ENCODE measurements at places on chromosomes 11 and 22.
A peak's percentile ranks its signal among the peaks of the same experiment; 100 is the strongest.

DNA sequence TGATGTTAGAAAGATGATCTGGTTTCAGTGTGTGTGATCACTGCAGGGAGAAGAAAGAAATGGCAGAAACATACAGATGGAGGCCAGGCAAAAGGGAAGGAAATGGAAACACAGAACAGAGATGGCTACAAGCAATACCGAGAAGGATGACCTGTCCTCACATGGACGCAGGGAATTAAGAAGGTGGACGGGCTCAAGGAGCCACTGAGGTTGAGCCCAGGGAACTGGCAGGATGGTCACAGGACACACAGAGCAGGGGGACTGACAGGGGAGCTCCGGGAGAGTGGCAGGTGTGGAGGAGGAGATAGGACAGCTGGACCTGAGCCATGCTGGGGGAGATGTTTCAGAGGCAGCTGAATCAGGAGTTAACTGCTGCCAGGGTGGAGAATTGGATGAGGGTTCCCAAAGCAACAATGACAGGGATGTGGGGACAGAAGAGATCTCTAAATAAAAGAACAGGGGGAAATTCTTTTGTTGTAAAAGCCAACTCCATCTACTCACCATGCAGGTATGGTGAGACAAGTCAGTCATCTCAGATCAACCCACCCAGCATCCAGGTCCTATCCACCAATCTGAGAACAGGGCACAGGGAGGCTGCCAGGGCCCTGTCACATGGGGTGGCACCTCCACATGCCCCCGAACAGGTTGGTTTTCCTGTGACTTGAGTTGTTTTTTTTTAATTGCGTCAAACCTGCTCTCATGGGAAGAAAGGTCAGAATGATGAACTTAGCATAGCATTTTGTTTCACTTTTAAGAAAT lies 26.3 kb downstream of the KLHL22 start:
- no peak for DNase-seq

DNA sequence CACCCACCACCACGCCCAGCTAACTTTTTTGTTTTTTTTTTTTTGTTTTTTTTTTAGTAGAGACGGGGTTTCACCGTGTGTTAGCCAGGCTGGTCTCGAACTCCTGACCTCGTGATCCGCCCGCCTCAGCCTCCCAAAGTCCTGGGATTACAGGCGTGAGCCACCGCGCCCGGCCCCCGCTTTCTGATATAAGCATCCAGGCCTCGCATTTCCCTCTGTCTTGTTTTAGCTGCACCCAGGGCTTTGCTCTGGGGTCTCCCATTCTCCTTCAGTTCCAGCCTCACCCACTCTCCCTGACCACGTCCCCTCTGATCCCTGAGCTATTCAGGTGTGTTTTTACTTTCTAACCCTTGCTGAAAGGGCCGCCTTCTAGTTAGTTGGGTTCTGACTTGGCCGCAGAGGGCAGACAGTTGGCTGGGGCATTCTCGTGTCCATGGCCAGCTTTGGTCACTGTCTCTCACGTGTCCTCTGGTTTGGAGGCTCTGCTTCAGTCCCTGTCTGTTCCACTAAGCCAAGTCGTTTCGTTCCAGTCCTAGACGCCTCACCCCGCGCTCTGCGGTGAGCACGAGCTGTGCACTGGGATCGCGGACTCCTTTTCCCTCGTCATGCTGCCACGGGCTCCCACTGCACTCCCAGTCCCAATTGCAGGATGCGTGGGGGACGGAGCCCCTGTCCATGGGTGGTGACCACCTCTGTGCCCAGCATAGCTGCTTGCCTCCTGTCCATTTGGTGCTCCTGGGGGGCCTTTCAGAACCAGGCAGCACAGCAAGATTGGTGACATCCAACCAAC lies 6.0 kb upstream of the TNNT3 start:
- no peak for DNase-seq

DNA sequence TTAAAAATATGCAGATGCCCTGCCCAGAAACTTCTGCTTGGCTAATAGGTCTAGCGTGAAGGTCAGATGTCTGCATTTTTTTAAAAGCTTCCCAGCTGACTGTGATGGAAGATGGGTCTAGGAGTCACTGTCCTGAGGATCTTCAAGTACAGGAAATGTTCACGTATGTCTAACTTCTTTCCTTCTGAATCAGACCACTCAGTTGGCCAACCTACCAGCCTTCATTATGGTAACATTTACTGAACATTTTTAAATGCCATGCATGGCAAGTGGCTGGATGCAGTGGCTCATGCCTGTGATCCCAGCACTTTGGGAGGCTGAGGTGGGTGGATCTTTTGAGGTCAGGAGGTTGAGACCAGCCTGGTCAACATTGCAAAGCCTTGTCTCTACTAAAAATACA lies 1.1 kb upstream of the PRG2 start:
- DNase-seq = no peak

DNA sequence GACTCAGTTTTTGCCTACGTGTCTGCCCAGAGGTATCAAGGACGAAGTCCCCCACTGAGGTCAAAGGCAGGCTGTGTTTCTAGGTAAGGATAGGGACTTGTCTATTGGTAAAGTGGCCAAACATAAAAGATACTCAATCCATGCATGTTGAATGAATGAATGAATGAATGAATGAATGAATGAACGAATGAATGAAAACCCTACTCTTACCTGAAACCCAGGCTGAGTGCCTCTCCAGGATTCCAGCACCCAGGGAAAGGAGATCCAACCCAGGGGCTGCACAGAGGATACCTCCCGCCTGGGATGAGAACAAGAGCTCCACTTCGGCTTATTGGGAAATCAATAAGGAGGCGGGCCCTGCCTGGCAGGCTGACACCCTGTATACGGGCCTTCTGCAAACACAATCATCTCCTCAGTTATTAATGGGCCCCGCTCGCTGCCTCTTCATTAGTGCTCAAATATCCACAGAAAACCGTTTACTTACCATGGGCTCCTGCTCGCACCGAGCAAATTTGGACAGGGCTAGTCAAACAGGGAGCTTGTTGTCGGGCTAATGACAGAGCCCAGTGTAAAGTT lies 177.4 kb downstream of the BUD13 start:
- no peak for DNase-seq

GRCh38 chr11:63791495-63792167 lies 21.6 kb upstream of the SPINDOC start:
- DNase-seq = no peak

DNA sequence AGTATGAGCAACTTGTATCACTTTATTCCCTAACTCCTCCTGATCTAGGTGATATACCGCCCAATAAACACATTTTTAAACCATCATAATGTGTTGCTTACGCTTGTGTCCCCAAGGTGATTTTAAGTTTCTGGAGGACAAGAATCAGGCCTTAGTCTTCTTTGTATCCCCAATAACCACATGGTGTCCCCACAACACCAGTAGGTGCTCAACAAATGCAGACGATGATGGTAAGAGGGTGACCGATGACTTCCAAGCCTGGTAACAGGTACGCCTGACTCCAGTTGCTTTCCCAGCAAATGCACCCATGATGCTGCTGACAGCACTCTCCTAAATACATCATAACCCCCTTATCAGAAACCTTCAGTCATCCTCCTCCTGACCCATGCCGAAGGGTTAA lies 64.2 kb downstream of the EFCAB6 start:
- DNase-seq = no peak

DNA sequence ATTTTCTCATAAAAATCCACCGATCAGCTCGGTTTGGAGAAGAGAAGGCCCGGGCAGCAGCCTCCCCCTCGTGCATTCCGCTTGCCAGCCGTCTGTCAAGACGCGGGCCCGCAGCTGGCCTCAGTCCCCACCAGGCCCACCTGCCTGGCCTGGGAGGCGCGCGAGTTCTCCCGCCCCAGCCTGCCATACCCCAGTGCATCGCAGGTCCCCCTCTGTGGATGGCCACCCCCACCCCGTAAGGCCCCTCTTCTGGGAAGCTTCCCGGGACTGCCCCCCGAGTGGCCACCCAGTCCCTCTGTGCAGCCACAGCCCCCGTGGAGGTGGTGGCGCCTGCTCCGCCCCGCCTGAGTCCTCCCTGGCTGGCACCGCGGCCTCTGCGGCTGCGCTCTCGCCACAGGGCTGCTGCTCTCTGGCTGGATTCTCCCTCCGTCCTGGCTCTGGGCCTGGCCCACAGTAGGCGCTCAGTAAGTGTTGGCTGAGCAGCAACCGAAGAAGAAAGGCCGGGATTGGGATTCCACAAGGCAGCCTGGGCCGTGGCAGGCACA lies 74.0 kb upstream of the TCF20 start:
- peak; percentile 88 for DNase-seq

DNA sequence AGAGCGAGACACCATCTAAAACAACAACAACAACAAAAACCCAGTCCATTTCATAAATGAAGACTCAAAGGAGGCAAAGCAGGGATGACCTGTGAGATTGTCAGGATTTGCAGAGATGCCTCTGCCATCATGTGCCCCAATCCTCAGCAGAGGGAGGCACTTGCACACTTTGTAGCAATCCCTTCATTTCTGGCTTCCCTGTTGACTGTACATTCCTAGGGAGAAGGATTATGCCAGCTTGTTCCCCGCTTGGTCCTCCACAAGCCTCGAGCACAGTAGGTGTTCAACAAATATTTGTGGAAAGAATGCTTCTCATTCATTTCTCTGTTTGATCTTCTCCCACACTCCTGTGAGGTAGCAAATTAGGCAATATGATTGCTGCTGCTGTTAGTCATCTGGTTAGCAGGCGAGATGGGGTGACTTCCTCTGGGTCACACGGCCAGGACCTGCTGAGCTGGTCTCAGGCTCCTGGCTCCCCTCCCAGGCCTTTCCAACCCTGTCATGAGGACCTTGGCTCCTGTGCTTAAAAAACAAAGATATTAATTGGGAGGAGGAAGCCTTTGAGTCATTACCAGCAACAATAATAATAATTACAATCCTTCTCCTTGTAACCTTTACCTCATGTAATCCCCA lies 34.1 kb downstream of the LIF start:
- no peak for DNase-seq

Data from putamen (tissue), 1 donor.